Fibroblast of skin of abdomen (primary cell): ENCODE measurements at places on chromosomes 2 and 18.
A peak's percentile ranks its signal among the peaks of the same experiment; 100 is the strongest.

- no peak for DNase-seq
These were observed 736.3 kb upstream of the ACVR2A start for GRCh38 chr2:147108548-147108947.

- DNase-seq: peak; percentile 66
These were observed 2.2 kb downstream of the TGIF1 start for GRCh38 chr18:3451989-3452749.

- peak; percentile 43 for DNase-seq
These were observed 32.4 kb downstream of the ASB1 start for GRCh38 chr2:238459081-238459629.

DNA sequence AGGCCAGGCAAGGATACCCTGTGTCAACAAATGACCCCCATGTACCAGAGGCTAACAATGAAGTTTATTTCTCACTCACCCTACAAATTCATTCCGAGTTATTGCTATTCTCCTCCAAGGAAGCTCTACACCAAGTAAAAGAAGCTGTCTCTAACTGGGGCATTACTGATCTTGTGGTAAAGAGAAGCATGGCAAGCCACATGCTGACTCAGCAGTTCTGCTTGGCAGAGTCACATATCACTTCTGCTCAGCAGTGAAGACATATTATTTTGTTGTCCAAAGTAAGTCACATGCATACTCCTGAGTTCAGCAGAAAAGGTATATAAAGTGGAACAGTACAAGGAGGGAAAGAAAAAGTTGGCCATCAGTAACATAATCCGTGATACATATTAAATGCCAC, 315.8 kb downstream of the GULP1 start:
- DNase-seq: no peak

DNA sequence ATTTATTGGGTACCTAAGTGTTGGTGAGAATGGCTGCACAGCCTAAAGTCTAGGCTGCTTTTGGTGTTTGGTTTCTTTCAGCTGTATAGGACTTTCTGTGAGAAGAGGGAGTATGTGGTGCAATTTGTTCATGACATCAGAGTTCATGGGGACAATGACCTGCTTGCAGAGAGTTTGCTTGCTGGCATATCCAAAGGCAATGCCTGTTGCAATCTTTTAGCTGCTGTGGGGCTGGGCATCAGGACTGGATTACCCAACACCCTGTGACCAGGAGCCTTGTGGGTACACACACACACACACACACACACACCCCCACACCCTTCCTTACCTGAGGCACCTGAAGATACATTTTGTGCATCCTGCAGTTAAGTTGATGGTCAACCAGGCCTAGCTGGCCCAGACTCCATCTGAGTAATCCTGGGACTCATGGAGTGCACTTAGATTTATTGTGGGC, 68.4 kb downstream of the LIPG start:
- no peak for DNase-seq

- DNase-seq: peak; percentile 12
These were observed 463 bp downstream of the SMC6 start for GRCh38 chr2:17752892-17753802.

DNA sequence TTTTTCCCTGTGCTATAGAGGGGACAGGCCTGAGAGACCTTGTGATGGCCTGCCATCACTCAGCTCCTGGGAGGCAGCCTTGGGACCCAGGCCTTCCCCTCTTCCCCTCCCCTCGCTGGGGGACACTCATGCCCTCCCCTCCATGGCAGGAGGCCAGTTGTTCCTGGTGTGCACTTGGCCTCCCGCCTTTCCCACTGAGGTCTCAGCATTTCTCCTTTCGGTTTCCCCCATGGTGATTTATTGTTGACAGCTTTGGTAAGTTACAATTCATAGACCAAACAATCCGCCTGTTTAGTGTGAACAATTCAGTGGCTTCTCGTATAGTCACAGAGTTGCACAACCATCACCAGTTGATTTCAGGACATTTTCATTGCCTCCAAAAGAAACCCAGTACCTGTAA, 10.2 kb upstream of the CNDP1 start:
- DNase-seq: peak; percentile 22

DNA sequence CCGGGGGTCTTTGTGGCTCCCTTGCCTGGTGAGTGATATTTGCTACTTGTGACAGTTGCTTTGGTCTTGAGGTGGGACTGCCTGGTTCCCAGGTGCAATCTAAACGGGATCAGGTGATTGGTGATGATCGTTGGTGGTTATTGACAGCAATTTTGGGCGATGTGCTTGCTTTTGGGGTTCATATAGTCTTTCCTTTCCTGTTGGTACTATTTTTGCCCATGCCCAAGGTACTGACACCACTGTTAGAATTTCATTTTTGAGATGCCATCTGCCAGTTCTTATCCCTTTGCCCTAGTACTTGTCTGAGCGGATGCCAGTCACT, 573 bp downstream of the WDR7 start:
- no peak for DNase-seq

- DNase-seq: no peak
These were observed 95.7 kb downstream of the ZNF385B start for GRCh38 chr2:179765666-179766065.

GRCh38 chr2:52423111-52423510, 1344.5 kb upstream of the CHAC2 start:
- DNase-seq: peak; percentile 7

DNA sequence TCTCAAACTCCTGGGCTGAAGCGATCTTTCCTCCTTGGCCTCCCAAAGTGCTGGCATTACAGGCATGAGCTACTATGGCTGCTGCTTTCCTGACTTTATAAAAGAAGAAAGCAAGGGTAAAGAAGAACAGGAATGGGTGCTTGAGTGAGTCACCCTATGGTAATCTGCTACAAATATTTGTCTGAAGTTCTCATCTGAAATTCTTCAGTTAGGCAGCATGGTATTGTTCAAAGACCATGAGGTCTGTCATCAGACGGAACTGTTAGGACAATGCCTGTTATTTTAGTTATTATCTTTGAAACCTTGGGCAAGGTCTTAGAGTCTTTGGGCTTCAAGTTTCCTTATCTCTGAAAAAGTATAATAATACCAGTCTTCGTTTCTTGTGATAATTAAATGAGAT, 695.8 kb downstream of the RNF144A start:
- peak; percentile 75 for DNase-seq

GRCh38 chr2:237486334-237486818, 675 bp upstream of the MLPH start:
- DNase-seq: no peak

DNA sequence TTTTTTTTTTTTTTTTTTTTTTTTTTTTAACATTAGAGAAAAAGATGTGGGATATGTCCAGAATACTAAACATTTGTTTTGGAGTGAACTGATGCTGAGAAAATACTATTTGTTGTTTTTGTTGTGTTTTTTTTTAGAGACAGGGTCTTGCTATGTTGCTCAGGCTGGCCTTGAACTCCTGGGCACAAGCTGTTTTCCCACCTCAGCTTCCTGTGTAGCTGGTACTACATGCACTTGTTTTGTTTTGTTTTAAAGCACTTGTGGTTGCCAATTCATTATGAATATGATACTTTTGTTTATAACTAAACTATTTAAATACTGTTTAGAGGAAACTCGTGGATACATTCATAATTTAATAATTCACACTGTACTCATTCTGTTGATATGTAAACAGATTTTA, 33.4 kb upstream of the DYSF start:
- no peak for DNase-seq

DNA sequence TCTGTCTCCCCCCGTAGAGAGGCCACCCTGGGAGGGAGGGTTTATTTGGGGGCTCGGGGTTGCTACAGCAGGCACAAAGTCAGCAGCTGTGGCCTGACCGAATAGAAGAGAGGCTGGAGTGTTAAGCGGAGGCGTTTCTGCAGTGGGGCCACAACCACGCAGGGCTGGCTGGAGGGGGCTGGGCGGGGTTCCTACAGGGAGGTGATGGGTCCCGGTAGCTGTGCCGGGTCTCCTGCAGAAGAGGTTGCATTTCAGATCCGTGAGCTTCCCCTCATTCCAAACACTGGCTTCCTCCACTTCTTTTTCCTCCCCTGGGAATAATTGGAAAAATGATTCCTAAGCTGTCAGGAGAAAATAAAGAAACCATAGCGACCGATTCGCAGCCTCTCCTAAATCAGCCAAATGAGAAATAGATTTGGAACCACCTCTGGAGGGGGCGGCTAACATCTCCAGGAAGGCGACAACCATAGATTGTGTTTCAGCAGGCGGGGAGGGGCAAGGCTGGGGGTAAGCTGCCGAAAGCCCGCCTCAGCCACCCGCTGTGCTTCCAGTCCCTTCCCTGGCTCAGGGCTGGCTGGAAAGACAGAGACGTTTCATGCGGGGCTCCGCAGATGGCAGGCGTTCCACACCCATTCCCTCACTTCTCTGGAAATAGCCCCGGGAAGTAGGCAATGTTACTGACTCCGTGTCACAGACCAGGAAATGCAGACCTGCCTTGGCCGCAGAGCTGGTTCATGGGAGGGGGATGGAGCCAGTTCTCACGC, 85.6 kb upstream of the TAF1B start:
- DNase-seq: peak; percentile 49

DNA sequence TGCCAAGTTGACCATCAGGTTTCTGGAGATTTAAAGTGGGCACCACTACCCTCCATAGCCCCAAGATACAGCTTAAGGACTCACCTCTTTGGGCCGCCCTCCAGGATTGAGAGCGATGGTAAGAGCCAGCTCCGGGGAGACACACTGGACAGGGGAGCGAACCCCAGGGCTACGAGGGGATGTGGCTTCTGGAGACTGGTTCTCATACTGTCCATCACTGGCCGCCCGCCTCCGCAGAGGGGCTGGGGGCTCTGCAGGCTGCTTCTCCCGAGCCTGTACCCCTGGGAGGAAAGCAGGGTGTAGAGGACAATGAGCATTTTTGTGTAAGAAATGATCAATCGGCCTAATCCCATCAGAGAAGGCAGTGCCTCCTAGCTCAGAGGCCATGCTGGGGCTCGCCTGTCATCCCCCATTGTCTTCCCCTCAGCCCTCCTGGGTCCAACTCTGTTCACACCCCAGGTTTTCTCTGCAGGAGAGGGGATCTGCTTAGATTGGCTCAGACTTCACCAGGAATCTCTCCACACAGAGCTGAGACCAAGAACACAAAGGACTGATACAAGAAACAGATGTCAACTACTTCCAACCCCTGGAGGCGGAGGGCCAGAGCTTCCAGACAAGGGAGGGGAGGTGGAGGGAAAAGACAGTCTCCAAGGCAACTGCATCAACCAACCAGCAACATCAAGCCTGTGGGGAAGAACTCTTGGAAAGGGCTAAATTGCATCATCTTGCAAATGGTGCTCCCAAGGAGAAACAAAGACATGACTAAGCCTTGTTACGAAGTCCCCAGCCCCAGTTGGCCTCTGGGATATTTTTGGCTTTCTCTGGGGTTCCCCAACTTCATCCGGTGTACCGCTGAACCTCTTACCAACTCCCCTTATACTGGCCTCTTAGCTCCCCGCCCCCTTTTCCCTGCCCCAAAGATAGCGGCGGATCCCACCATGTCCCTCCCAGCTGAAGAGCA, 166.6 kb downstream of the TNS1 start:
- DNase-seq: peak; percentile 98

GRCh38 chr2:95343429-95344214, 46.5 kb downstream of the KCNIP3 start:
- DNase-seq: no peak

GRCh38 chr18:60599995-60600394, 227.4 kb upstream of the MC4R start:
- no peak for DNase-seq

DNA sequence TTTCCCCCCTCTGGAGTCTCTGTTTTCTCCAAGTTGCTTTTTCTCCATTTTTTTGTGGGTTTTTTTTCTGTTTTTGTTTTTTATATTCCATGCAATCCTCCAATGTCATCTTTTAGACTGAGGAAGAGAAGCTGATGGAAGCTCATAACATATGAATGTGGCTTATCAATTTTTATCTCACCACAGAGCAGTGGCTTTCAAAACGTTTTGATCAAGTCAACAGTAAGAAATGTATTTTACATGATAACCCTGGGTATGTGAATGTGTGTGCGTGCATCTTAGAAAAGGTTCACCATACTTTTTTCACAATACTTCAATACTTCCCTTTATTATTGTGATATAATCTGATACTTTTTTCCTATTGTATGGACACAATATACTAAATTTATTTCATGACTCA, 64.6 kb upstream of the CDCA7 start:
- no peak for DNase-seq

- DNase-seq: no peak
These were observed 77.5 kb downstream of the CDK15 start for GRCh38 chr2:201883606-201884369.

GRCh38 chr18:26705757-26706156, 157.4 kb upstream of the KCTD1 start:
- DNase-seq: no peak

GRCh38 chr2:69180974-69181373, 168.0 kb downstream of the ANTXR1 start:
- no peak for DNase-seq

GRCh38 chr2:114929225-114929624, 486.8 kb downstream of the DPP10 start:
- no peak for DNase-seq

DNA sequence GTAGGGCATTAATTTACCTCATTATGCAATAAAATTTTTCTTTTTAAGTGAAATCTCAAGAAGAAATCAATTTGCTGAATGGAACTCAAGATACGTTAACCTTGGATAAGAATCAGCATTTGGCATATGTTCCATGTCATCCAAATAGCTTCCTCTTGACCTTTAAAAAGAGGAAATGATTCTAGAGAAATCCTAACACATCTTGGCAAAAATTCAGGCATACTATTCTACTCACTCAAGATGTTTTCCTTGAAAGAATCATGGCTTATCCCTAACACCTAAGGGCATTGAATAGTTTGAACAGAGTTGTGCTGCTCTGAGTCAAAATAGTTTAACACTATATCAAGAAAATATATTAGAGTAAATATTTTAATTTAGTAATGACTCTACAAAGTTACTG, 678.0 kb downstream of the EPHA4 start:
- peak; percentile 11 for DNase-seq

- peak; percentile 75 for DNase-seq
These were observed 103.8 kb downstream of the ASAP2 start for GRCh38 chr2:9310377-9310776.

- no peak for DNase-seq
These were observed 358.9 kb downstream of the ZEB2 start for GRCh38 chr2:144161061-144161460.

DNA sequence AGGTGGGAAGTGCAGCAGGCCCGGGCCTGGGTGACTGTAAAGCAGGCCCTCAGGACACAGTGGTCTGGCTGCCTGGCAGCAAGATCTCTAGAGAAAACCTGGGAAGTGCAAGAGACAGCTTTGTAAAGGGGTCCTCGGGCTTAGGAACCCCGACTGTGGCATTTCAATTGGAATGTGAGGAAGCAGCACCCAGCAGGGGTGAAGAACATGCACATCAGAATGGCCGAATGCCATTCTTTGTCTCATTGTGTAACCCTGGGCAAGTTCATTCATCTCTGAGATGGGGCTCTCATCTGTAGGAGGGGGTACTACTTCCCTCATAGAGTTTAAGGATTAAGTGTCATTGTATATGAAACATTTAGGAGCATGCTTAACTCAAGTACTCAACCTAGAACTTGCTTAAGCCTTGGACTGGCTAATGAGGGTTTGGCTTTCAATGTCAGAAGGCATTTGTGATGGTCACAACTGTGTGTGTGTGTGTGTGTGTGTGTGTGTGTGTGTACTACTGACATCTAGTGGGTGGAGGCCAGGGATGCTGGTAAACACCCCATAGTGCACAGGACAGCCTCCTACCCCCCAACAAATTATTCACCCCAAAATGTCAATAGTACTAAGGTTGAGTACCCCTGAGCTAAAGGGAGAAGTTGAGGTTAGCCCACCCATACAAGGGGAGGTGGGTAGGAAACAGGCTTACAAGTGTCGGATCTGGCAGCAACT, 29.3 kb downstream of the MEX3C start:
- no peak for DNase-seq
